ENCODE measurements at places on chromosomes 6 and 20.

GRCh38 chr6:48429021-48429420 lies 318.0 kb upstream of the PTCHD4 start:
- peak; percentile 2 for DNase-seq

DNA sequence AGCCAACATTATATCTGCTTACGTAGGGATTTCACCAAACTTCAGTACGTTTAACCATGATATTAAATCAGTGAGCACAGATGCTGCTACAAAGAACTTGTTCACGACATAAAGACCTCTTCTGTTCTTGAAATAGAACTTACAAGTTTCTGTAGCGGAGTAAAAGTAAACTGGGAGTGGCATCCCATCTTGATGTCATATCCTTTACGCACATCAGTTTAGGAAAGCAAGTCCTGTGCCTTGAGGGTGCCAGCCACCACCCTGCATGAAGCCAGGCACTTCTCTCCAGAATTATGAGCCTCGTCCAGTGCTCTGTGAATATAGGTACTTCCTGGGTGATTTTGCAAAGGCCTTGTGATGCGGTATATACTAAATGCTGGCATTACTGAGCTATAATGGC lies 122.6 kb downstream of the BTBD3 start:
- no peak for DNase-seq

DNA sequence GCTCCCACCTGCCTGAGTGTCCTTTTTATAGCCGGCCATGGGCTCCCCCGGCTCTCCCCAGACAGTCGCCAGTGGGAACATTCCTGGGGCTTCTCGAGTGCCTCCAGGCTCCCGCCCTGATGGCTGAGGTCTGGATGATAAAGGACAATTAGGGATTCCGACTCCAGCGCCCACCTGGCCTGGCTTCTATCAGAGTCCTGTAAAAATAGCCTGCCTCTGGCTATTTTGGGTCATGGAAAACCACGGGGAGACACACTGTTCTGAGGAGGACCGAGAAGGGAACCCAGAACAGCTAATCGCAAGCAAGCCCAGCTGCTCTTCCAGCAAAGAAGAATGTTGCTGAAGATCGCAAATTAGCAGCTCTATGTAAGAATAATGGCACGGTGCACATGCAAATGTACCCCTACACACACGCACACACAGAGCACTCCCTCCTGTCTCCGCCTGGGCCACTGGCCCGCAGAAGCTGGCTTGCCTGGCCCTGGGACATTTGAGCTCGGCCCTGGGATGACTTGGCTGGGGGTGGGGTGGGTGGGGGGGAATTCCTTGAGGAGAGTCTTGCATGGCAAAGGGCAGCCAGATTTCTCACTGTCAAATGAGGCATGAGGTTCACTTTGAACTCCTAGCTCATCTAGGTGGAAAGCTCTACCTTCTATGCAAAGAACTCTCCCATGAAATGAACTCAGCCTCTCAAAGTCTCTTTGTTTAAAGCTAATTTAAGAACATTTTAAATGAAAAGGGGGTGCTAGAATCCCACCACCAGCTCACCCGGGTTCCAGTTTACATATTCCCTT lies 55.3 kb downstream of the CTCFL start:
- no peak for DNase-seq

- DNase-seq: no peak
Observed at GRCh38 chr6:49995278-49995677, 25.9 kb upstream of the DEFB113 start.

DNA sequence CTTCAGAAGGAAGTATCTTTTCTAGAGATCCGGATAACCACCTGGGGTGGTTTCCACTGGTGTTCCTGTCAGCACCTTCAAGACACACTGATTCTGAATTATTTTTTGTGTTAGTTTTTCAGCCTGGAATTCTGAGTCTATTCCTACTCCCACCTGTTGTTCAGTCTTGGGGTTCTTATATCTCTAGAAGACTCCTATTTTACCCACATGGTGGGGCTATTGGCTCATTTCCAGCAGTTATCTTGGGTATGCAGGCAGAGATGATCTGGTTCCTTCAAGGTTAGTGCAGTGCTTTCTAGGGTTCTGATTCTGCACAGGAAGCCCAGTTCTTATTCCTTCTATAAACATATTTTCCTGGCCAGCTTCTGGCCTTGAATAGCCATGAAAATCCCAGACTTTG lies 175.6 kb upstream of the PDE7B start:
- DNase-seq: peak; percentile 60

Measured in LHCN-M2 (cell line).